Neural crest cell (in vitro differentiated cells): ENCODE measurements at places on chromosomes 3 and 15.

GRCh38 chr3:188369526-188369925 lies 215.6 kb downstream of the LPP start:
- no peak for DNase-seq

DNA sequence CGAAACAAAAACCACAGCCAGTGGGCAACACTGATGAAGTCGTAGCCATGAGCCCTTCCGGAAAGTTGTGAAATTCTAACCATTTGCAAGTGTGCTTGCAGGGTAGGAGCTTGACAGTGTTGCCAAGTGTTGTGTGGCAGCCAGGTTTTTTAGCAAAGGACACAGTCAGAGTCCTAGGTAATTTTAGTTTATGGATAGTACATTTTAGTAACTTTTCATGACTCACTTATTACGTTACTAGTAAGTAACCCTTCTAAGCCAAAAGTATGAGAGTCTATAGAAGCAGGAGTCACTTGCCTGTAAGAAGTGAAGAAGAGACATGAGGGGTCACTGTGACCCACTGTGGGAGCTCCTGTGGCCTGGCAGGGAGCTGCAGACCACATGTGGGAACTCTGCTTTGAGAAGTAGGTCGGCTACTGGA lies 54.8 kb upstream of the ADPGK start:
- DNase-seq: no peak

GRCh38 chr3:70984776-70985482 lies 598.6 kb downstream of the FOXP1 start:
- no peak for DNase-seq

DNA sequence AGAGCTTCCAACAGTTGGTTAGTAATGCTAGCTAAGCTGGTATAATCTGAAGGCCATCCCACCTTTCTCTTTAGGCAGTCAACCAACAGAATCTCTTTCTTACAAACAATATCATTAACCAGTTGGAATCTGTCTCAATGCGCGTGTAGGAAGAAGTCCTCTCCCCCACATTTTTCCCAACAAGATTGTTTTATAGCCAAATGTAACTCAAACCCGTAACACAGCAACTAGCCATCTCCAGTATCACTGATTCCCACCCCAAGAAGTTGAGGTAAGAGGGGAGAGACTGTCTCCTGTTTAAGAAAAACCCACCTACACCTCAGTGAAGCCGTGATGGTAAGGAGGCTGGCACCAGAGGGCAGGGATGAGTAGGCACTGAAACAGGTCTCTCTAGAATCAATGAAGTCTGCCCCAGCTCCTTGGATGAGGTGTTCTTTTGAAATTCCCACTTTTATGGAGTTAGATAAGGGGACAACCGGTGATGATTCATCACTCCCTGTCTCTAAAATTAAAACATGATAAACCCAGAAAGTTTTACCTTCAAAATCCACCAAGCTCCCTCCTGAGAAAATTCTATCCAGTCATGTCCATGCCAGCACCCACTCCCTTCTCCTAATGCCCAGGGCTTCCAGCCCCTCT lies 30.9 kb downstream of the CDC25A start:
- no peak for DNase-seq

DNA sequence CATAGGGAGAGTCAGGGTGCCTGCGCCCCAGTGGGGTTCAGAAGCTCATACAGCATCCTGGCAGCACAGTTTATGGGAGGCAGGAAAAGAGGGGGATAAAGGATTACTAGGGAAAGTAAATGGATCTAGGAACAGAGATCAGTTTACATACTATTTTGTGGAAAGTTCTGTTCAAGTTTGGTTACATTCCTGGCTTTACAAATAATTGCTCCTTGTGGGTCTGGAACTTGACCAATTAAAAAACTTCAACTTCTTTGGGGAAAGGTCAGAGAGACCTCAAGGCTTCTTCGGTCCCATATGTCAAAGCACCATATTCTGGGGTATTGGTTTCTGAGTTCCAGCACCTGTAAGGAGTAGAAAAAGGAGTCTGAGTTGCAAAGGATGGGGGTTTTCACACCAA lies 64.1 kb downstream of the ZDHHC19 start:
- no peak for DNase-seq

DNA sequence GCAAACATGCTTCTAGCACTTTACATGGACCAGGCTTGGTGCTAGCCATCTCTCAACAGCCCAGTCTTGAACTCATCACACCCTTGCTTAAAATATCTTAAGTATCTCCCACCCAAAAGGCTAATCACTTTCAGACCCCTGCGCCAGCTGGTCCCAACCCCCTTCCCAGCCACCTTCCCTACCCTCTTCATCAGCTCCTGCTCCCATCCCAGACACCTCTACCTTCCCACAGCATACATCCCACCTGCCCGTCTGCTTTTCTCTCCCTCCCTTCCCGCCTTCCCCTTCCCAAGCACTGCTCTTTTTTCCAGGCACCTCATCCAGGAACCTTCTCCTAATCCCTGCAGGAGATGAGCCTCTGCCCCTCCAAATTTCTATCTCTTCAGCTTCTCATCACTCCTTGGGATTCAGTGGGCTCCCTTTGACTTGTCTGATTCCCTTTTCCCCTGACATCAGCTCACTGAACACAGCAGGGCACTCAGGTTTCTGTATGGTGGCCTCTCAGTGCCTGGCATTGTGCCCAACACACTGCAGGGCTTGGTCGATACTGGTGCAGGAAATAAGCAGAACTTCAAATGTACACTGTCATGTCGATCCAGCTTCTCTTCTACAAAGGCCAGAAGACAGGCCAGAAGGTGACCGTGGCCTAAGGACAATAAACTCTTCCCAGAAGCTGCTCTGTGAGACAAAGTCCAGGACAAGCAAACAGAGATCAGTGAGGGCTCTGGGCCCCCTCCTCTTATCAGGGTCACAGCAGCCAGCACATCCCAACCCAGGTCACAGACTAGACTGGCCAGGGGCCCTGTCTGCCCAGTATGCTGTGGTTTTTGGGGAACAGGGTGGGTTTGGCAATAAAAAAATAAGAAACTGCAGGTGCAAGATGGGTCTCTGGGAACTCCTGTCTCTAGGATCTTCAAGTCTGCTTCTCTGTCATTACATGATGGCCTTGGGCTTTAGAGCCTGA lies 2.2 kb upstream of the ITIH1 start:
- DNase-seq: no peak

DNA sequence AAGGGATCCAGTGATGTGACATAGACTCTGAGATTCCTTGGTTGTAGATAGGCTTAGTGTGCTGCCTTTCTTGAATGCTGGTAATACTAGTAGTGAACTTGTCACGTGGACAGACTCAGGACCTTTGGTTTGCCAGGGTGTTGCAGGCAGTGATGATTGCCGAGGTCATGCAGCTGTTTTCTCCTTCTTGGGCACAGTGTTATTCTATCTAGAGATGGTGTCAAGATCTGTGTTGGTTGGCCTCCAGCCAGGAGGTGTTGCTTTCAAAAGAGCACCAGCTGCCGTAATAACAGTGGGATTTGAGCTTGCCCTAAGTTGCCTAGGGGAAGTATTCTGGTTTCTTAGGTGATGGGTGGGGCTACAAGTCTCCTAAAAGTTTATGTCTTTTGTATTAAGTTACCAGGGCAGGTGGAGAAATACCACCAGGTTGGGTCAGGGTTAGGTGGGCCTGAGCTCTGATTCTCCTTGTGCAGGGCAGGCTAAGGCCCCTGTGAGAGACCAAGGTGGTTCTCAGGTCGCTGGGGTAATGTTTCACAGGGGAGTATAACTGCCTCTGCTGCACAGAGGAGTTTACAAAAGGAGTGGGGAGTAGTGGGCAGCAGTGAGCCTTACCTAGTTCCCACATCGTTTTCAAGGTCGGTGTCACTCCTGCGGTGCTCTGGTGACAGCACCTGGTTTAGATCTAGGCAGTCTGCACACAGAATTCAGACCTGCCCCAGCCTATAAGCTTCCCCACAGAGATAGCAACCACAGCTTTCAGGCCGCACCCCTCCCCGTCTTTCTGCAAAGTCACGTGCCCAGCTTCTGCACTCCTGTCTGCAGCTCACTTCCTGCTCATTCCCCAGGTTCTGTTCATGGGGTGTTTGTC lies 350.3 kb downstream of the DOCK3 start:
- DNase-seq: no peak

DNA sequence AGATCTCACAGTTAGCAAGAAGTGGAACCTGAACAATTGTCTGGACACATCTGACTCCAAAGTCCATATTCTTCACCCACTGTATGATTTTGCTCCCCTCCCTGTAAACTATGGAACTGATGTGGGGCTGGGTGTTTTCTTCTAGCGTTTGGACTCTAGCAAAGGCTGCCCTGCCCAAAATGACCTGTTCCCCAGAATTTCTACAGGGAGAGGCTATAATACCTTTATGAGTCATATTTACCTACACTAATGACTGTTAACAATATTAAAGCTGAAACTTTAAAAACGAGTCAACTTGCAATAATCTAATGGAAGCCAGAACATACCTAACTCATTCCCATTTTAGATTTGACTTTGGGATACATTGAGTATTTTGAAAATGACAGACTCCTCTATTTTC lies 531.2 kb upstream of the CFAP20DC start:
- no peak for DNase-seq

DNA sequence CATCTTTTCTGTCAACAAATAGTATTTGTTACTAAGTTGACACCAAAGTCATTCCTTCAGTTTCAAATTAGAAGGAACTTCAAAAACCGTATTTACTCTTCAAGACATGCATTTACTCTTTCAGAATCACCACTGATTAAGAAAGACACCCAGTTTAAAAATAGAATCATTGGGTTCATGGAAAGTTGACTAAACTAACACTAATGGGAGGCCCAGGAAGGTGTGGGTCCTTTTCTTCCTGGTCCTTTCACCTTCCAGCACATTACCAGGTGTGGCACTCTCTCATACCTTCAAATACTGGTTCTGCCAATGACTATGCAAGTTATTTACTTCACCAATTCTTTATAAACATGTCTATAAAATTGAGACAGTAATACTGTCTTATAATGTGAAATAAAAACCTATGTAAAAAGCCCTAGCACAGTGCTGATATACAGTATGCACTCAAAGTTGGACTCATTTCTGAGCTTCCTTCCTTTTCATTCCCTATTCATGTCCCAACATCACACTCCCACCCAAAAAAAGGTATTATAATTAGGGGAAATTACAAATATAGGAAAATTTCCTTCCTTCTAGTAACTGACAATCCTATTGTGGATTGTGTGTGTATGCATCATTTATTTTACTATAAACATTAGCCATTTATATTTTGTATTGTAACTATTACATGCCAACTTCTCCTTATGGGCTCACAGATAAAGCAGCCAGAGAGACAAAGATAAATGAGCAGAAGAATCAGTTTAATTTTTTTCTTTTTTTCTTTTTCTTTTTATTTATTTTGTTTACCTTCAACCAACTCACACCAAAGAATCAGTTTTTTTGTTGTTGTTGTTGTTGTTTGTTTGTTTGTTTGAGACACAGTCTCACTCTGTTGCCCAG lies 48.9 kb downstream of the LRRFIP2 start:
- no peak for DNase-seq

DNA sequence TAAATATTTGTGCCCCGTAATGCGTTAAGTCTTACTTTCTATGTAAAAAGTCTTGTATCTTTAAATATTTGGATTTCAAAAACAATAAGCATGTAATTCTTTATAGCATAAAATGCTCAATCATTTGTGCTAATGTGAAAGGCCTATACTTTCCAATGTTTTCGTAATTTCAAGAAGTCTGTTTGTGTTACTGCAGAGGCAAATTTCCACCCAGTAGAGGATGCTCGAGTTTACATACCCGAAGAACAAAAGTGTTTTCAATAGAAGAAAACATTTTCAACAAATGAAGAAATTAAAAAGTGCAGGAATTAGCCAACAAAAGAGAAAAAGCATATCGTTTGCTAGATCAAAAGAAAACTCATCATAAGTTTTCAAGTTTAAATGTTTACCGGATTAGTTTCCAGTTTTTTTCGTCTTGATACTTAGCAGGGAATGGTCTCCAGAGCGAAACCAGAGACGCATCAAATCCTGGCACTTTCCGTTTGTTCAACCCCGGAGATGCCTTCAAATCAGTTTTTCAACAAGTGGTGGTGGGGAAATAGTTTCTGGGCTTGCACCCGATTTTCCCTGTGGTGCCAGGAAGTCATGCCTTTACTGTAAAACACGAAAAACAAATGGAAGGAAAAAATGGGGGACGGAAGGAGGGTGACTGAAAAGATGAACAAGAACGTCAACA lies 1.0 kb downstream of the CGGBP1 start:
- no peak for DNase-seq

DNA sequence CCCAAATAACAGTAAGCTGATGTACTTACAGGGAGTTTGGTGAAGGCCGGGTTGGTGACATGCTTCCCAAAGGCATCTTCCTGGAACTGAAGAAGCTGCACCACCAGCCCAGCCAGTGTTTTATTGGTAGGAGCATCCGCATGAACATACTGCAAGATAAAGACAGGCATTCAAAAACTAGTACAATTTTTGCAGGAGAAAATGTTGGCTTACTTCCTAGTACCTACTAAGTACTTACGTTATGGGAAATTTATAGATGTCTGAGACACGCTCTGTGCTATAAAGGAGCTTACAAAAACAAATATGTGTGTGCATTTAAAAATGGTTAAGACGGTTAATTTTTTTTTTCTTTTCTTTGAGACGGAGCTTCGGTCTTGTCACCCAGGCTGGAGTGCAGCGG lies 8.9 kb downstream of the SMARCC1 start:
- DNase-seq: no peak

DNA sequence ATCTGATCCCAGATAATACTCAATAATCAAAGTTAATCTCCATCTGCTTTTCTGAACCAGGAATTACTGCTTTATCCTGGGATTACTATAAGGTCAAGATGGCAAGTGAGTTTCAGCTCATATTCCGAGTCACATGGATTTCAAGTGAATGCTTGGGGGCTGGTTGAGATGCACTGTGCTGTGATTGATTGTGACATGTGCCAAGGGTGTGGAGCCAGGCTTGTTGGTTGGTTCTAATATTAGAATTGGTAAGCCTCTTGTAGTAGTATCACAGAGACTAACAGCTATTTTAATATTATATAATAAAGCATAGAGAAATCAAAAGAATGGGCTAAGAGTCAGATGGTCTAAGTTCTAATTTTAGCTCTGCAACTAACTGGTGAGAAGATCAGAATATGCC lies 74.2 kb upstream of the ICE2 start:
- DNase-seq: no peak

DNA sequence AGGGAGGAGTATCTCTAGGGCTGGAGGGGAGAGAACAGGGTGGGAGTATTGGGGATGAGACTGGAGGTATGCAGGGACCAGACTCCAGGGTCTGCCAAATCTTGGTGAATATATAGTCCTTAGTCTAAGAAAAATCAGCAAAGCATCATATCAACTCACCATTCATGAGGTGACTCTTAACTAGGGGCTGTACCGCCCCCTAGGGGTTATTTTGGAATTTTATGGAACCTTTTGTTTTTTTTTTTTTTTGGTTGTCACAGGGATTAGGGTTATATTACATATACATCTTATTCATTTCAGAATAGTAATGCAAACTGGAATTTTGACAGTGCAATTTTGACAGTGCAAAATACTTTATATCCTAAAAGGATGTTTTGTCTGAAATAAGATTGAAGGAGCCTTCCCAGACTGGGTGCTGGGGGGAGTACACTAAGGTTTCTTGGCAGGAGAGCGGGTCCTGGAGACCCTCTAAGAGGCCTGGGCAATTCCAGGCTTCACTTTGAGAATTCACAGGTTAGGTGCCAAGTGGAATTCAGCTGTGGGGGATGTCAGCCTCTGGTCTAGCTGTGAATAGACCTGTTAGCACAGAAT lies 7.5 kb downstream of the CMTM7 start:
- no peak for DNase-seq
